Stimulated activated CD8-positive, alpha-beta memory T cell treated with anti-CD3 and anti-CD28 coated beads, Interleukin-7, amount 100 ng/mL, for 48 hours (primary cell): ENCODE measurements at places on chromosomes 1 and 21.

DNA sequence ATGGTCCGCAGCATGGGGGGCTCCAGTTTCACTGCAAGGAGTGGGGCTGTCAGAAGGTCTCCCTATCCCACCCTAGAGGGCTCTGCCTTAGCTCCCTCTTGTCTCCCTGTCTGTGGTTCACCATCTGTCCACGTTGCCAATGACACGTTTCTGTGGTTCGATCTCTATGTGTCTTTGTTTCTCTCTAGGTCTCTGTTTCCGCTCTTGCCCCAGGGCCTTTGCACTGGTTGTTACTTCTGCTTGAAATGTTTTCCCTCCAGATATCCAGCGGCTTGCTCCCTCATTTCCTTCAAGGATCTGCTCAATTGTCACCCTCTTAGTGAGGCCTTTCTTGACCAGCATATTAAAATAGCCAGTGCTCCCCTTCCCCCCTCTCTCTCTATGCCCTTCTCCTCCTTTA, 8.5 kb upstream of the MRPS15 start:
- DNase-seq, result no peak

- no peak for DNase-seq
Observed at GRCh38 chr21:44594406-44594916, 2.2 kb upstream of the KRTAP10-6 start.

DNA sequence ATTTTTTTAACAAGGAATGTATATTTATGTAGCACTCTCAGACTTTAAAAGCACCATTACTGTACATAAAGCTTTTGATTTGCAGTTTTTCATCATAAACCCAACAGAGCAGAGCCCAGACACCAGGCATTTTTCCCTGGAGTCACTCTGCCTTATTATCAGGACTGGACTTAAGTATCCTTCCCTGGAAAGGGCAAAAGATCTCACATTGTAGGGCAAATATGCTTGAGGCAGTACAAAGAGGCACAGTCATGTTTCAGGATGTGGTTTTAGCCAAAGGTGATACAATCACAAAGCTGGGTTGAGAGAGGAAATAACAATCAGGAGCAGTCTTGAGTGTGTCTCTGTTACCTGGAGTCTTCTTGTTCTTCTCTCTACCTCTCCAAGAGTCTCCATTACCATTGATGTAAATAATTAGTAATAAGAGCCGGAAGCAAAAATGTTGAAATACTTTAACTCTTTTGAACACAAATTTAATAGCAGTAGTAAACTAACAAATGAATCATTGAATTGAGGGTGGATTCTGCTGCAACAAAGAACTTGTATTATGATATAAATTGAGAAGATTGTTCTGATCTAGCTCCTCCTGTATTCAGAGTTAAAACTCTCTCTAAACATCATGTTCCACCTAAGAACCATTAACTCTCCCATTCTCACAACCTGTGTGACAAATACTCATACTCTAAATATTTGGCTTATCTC, 160.5 kb downstream of the LTN1 start:
- DNase-seq, result no peak

DNA sequence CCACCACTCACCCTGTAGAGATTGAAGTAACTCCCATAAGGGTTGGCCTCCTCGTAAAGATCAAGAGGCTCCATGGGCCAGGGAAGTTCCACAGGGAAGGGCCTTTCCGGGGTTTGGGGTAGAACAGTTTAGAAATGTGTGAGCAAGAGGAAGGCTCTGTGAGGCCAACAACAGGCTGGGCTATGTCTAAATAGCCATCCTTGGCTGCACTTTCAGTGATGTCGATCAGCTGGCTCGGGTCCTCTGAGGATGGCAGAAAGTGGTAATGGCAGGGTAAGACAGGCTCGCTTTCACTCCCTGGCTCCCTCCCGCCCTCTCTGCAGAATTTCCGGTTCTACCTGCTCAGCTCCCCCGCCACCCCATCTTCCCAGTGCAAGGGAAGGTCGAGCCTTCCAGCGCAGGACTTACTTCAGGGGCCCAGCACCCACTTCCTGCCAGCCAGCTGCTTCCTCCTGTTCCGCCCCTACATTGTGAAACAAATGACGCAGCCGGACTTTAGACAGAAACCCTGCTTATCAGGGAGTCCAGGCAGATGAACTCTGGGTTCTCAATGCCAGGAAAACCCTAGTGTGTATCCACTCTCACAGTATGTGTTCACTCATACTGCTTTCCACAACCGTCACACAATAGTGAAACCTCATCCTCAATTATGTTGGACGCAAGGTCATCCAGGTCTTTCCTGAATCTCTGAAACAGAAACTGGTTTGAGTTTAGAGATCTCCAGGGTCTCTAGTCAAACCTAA, 7.3 kb downstream of the F11R start:
- DNase-seq, result peak; percentile 60

DNA sequence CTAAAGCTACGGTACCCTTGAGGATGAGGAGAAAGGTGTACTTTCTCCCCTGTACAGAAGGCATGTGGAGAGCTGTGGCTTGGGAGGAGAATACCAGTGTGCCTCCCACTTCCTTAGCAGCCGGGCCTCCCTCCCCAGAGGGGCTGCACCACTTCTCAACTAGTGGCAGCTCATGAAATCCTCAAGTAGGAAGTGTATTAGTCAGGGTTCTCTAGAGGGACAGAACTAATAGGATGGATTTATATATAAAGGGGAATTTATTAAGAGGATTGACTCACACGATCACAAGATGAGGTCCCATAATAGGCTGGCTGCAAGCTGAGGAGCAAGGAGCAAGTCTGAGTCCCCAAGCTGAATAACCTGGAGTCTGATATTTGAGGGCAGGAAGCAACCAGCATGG, 53.1 kb upstream of the PPP2R5A start:
- DNase-seq, result no peak

DNA sequence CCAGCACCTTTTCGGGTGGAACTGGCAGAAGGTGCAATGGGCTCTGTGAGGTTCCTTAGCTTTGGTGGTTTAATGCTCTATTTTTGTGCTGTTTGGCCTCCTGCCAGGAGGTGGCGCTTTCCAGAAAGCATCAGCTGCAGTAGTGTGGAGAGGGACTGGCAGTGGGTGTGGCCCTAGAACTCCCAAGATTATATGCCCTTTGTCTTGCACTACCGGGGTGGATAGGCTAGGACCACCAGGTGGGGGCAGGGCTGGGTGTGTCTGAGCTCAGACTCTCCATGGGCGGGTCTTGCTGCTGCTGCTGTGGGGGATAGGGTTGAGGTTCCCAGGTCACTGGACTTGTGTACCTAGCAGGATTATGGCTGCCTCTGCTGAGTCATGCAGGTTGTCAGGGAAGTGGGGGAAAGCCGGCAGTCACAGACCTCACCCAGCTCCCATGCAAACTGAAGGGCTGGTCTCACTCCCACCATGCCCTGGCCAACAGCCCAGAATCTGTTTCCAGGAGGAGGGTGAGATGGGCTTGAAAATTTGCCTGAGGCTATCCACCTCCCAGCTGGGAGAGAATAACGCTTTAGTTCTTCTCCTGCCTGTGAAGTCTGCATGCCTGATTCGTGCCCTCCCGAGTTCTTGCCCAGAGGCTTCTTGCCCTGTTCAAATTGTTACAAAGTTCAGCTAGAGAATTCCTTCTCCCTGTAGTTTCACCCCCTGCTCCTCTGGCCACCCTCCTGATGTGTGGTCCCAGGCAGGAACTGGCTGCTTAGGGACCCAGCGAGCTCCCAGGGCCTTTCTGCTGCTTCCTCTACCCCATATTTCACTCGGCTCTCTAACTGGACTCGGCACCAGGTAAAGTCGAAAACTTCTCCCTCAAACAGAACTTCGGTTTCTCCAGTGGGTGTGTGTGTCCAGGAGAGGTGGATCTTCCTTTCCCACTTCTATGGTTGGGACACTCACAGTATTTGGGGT, 76.5 kb upstream of the BTG3 start:
- DNase-seq, result peak; percentile 35

DNA sequence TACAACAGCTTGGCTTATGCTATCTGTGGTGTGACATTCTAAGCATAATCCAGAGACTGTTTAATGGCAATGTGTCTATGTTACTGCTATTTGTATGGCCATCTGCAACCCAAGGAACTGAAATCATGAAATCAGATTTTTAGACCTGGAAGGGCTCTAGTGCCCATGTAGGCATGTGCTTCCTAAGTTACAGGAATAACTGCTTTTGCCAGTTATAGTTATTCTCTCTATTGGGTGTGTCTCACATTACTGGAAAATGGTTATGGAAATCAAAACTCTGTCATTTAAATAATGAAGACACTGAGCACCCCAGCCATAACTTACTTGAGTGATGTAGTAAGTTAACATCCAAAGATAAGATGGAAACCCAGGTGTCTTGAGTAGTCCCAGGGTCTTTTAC, 12.6 kb upstream of the JUN start:
- DNase-seq, result no peak

GRCh38 chr1:116357487-116357886, 15.6 kb upstream of the ATP1A1 start:
- DNase-seq, result no peak
